Cardiac muscle cell (in vitro differentiated cells and primary cell): ENCODE measurements at places on chromosomes 4 and X. TPM values are rescaled to one million over a fixed set of nuclear protein-coding genes. Genes with fewer than 3 reads are reported as not detected.
A peak's percentile ranks its signal among the peaks of the same experiment; 100 is the strongest.

DNA sequence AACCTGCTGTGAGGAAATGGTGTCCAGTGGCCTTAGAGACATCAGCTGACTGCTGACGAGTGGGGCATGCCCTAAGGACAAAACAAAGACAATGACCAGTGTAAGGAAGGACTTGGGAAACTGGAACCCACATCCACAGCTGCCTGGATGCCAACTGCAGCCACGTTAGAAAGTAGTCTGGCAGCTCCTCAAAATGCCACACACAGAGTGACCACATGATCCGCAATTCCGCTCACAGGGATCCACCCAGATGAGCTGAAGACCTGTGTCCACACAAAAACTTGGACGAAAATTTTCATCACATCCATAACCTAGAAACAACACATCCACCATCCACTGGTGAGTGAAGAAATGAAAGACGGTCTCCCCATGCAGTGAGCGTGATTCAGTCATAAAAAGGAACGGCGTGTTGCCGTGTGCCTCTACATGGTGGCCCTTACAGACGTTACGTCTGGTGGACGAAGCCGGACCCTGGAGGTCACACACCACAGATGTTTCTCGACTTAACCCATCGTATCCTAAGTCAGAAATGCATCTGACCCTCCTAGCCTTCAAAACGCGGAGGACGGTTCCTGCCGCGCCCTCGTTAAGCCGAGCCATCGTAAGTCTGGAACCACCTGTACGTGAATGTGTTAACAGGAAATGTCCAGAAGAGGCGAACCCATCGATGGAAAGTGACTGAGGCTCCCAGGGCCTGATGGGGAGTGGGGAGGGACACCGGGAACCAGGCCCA, 40.6 kb upstream of the MXD4 start:
- no peaks in the 10 kb centered on the region for H3K27me3 ChIP-seq
- no peaks in the 10 kb centered on the region for H3K36me3 ChIP-seq
- no peak overlapping the region for H3K4me3 ChIP-seq
- H3K27ac ChIP-seq: no peak overlapping the region
- no peaks in the 10 kb centered on the region for H3K4me1 ChIP-seq

DNA sequence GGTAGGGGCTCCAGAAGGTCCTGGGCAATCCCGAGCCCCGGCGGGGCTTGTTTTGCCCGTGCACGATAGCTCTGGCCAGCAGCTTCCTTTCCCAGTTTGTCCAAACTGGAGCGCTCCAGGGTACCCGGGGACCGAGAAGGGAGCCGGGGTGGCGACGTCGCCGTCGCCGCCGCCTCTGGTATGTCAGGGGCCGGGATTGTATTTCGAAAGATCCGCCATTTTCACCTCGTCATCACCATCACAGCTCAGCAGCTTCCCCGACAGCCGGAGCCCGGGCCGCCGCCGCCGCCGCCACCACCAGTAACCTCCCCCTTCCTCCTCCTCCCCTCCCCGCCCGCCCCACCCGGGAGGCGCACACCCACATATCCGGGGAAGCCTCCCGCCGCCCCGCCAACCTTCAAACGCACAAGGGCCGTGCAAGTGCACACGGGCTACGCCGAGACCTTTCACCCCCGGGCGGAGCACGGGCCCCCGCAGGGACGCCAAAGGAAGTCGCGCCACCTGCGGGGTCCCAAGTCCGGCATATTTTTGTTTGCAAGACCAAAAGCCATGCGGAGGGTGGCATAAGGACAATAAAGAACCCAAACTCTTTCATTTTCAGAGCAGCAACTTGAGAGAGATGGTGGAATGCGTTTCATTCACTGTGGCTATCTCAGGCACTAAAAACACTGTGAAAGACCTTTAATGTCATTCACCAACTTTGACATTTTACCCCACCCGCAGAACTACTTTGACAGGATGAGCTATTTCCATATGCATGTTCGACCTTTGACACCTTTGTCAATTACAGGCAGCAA, at the start of gene LIN54:
Gene LIN54, minus strand, starts transcription at position 302 of the 797 bp plus-strand sequence. CDS start 25,979 bp downstream, outside the sequence.
- H3K4me3 ChIP-seq: peak within 1 kb of the TSS; percentile 98
- DNase-seq: peak; percentile 87
- H3K27ac ChIP-seq: peak within 1 kb of the TSS; percentile 88
- no peaks in the 10 kb centered on the region for H3K36me3 ChIP-seq
- H3K27me3 ChIP-seq: no peaks in the 10 kb centered on the region
- no peaks in the 10 kb centered on the region for H3K4me1 ChIP-seq

DNA sequence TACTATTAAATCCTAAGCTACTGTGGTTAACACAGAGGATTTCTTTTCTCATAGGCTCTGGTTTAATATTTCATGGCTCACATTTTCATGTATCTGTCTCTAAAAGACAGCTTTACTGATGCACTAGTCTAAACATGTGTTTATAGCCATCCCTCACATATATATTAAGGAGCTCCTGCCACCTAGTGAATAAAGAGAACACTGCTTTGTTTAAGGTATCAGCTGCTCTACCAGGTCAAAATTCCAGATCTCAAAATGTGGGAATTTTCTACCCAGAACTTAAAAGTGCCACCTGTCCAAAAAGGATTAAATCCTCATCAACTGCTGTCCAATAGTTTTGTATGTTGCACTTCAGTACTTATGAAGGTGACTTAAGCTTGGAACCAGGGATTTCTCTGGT, 188.5 kb upstream of the TEX13C start:
- no peaks in the 10 kb centered on the region for H3K27me3 ChIP-seq
- H3K4me3 ChIP-seq: no peak overlapping the region
- H3K36me3 ChIP-seq: no peaks in the 10 kb centered on the region
- no peaks in the 10 kb centered on the region for H3K4me1 ChIP-seq

- no peak for DNase-seq
- H3K27ac ChIP-seq: no peak overlapping the region
- H3K4me3 ChIP-seq: no peak overlapping the region
- no peaks in the 10 kb centered on the region for H3K27me3 ChIP-seq
Observed at GRCh38 chr4:6971536-6972374, 62.1 kb downstream of the TBC1D14 start.

DNA sequence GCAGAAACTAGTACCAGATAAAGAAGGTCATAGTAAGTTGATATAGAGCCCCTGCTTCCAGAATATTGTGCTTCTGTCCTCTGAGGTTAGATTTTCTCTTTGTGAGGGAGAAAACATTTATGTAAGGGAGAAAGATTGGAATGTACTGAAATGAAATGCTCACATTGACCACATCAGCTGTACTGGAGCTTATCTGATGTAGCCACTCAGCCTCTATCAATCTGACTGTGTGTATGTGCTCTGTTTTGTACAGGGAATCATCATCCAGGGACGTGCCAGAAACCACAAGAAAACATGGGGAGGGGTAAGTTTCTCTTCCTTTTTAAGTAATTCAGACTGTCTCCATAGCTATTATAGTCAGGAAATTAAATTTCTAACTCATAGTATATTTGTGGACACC, 56.8 kb downstream of the PRRG1 start:
- H3K4me1 ChIP-seq: peaks cover 49% of the 10 kb centered on the region
- no peaks in the 10 kb centered on the region for H3K27me3 ChIP-seq
- peak overlapping the region; percentile 78 for H3K27ac ChIP-seq
- peak; percentile 23 for DNase-seq

- H3K4me3 ChIP-seq: no peak overlapping the region
- no peak for DNase-seq
- H3K4me1 ChIP-seq: peaks cover 12% of the 10 kb centered on the region
- H3K36me3 ChIP-seq: no peaks in the 10 kb centered on the region
Observed at GRCh38 chr4:7198440-7199128, 6.2 kb downstream of the SORCS2 start.

DNA sequence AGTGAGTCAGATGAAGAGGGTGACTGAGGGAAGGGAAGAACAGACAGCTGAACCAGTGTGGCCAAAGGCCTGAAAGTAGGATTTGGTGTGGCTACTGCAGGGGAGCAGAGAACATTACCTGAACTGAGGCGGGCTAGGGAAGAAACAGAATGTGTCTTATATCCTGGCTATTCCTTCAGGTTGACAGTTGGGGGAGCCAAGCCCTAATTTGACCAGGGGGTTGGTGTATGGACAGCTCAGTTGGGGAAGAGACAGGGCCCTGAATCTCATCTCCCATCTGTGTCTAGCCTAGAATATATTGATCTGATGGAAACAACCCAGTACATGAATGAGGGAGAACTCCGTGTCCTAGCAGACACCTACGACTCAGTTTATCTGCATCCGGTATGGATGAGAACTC, 4.2 kb downstream of the HDAC6 start:
- no peaks in the 10 kb centered on the region for H3K36me3 ChIP-seq
- DNase-seq: no peak
- peaks cover 5% of the 10 kb centered on the region for H3K4me1 ChIP-seq
- no peaks in the 10 kb centered on the region for H3K27me3 ChIP-seq

DNA sequence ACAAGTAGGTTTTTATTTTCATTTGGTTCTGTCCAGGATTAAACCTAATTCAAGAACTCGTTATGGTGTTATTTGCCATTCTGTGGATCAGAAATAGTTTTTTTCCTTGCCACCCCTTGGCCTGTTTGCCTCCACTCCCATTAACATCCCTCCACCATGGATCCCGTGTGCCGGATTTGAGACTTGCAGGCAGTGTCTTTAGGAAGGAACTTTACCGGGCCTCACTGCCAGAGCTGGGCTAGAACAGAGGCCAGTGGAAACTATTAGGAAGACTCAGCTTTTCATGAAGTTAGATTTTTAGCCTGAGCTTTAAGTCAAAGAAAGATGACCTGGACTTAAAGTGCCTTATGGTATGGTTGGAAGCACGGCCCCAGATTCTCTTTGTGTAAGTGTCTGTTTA, 2.4 kb downstream of the KLHL2 start:
- no peaks in the 10 kb centered on the region for H3K36me3 ChIP-seq
- no peak overlapping the region for H3K27ac ChIP-seq
- no peaks in the 10 kb centered on the region for H3K27me3 ChIP-seq
- no peak overlapping the region for H3K4me3 ChIP-seq
- DNase-seq: no peak

GRCh38 chr4:152281822-152282221, 254.1 kb downstream of the FBXW7 start:
- H3K27me3 ChIP-seq: no peaks in the 10 kb centered on the region
- no peak for DNase-seq
- no peaks in the 10 kb centered on the region for H3K4me1 ChIP-seq

- no peaks in the 10 kb centered on the region for H3K27me3 ChIP-seq
- H3K36me3 ChIP-seq: no peaks in the 10 kb centered on the region
- no peak overlapping the region for H3K4me3 ChIP-seq
- no peak overlapping the region for H3K27ac ChIP-seq
Observed at GRCh38 chr4:98179951-98180350, 36.7 kb upstream of the STPG2 start.

DNA sequence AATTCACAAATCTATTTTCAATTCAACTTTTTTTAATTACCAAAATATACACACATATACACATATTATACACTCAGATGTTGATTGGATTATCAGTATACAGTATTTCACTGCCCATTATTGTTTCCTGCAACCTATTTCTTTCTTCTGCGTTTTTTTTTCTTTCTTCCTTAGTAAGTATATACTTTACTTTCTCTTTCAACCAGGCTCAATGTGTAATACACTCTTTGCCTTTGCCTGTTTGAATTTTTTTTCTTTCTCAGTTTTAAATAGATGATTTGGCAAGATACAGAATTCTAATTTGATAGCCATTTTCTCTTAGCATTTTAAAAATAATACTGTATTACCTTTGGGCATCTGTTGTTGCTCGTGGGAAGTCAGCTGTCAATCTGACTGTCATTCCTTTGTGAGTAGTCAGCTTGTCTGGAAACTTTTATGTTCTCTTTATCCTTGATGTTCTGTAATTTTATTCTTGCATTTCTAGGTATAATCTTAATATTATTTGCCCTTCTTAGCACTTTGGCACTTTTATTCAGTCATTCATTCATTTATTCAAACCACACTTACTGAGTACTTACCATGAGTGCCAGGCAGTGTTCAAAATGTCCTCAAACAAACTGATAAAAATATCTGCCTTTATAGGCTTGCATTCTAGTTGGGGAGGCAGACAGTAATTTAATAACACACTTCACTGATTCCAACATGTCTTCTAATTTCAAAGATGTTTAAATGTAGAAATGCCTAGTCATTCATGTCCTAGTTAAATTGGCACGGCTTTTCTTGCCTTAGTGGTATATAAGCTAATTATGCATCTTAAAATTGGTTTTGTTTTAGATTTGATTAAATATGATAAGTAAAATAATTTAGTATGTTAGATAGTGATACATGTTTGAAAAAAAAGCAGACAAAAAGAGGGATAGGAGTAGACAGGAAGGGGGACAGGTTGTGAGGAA, 3.7 kb downstream of the USP38 start:
- H3K4me3 ChIP-seq: peak overlapping the region; percentile 89
- H3K36me3 ChIP-seq: peaks cover 11% of the 10 kb centered on the region
- DNase-seq: no peak
- peaks cover 29% of the 10 kb centered on the region for H3K4me1 ChIP-seq

DNA sequence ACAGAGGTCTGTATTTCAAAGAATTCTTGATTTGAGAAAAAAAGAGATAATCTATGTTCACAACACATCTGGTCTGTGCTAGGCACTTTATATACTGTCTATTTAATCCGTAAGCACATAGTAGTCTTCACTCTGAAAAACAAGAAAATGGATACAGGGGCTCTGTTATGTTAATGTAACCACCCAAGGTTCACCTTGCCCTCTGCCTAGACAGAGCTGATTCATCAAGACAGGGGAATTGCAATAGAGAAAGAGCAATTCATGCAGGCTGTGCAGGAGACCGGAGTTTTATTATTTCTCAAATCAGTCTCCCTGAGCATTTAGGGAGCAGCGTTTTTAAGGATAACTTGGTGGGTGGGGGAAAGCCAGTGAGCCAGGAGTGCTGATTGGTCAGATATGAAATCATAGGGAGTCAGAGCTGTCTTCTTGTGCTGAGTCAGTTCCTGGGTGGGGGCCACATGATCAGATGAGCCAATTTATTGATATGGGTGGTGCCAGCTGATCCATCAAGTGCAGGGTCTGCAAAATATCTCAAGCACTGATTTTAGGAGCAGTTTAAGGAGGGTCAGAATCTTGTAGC, 92.9 kb upstream of the TNIP3 start:
- H3K36me3 ChIP-seq: no peaks in the 10 kb centered on the region
- no peaks in the 10 kb centered on the region for H3K27me3 ChIP-seq
- H3K27ac ChIP-seq: no peak overlapping the region
- no peak overlapping the region for H3K4me3 ChIP-seq
- H3K4me1 ChIP-seq: no peaks in the 10 kb centered on the region
- no peak for DNase-seq

DNA sequence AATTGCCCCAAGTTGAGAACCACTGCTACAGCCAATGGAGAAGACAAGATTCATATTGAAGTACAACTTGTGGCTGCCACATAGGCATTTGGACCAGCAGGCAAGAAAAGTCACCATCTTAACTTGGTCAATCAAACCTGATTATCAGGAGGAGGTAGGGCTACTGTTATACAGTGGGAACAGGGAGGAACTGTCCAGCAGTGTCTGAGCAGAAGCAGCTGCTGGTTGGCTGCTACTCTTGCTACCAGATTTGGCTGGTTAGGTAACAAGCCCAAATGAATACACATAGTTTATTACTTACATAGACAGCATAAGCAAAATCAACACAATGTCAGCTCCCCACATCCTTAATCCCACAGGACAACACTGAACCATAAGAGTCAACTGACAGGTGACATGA, 39.4 kb downstream of the ATP1B4 start:
- H3K36me3 ChIP-seq: no peaks in the 10 kb centered on the region
- H3K27ac ChIP-seq: no peak overlapping the region
- no peak for DNase-seq
- no peak overlapping the region for H3K4me3 ChIP-seq
- H3K27me3 ChIP-seq: no peaks in the 10 kb centered on the region

- no peaks in the 10 kb centered on the region for H3K27me3 ChIP-seq
- no peaks in the 10 kb centered on the region for H3K36me3 ChIP-seq
- no peaks in the 10 kb centered on the region for H3K4me1 ChIP-seq
Observed at GRCh38 chrX:37367946-37368345, 18.8 kb downstream of the PRRG1 start.

The CNKSR2 gene
- total RNA-seq: 24.4 and 25.3 TPM in 2 replicates

The SPATA4 gene
- 0.07 and 0.63 TPM in 2 replicates for total RNA-seq

The C4orf50 gene
- 0.14 and 0.15 TPM in 2 replicates for total RNA-seq

The EDA gene
- 2.1 and 2.7 TPM in 2 replicates for total RNA-seq

The GPR82 gene
- total RNA-seq: not detected in 2 replicates

The NAT8L gene
- total RNA-seq: 14.6 and 20.9 TPM in 2 replicates

The TMEM47 gene
- total RNA-seq: 33.3 and 43.7 TPM in 2 replicates
